ENCODE measurements at places on chromosomes 7 and 10.

DNA sequence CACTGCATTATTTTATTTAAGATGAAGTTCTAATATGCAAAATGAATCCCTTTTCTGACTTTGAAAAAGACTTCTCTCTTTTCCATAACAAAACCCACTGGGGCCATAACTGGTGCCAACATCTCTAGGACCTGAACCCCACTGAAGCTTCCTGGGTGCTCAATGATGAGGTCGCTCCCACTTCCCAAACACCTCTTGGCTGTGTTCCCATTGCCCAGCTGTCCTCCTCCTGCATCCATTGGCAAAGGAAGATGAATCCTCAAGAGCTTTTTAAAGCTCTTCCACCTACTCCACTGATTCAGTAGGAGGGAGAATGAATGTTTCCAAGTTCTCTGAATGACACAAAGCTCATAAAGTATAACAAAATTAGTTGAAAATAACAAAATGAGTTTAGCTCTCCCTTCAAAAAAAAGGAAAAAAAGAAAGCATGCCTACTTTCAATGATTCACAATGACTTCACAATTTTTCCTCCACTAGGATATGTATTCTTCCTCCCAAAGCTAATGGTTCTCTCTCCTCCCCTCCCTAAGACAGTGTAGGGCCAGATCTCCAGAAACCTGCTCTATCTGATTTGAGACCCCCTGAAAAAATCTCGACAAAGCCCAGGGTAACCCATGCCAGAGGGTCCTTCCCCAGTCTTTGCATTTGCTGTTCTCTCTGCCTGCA, 64.8 kb downstream of the SORBS1 start:
- DNase-seq = no peak

GRCh38 chr10:123488436-123488835, 177.7 kb upstream of the GPR26 start:
- DNase-seq = no peak

DNA sequence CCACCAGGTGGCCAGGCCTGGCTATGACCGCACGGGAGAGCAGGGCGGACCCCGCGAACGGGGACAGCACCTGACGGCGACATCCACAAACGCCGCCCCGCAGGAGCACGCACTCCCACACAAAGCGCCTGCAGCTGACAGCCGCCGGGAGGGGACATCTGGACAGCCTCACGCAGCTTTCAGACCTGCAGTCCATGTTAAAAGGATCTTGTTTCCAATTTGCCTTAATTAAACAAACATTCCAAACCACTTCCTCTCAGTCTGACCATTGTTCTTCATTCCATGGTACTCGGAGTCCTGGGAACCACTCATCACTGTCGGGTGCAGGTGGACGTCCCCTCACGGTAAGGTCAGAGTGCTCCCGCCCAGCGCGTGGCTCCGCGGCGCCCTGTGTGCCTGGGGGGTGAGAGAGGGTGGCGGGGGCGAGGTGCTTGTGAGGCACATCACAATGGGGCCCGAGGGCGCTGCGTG, 5.9 kb upstream of the GPER1 start:
- DNase-seq = no peak

DNA sequence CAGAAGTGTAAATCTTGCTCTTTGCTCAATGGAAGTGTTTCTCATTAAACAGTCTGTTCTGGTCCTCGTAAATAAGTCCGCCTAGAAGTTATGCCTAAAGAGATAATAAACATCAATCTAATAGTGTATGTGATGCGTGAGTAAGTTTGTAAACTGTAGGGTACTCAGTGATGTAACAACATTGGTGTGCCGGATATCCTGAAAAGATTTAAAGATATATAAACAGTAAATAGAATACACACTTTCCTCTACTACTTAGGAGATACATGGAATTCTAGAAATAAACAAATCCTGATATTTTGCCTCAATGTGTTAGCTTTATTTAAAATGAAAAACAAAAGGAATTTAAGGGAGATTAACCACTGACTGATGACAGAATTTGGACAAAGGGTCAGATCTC, 123.5 kb downstream of the AHR start:
- DNase-seq = no peak

DNA sequence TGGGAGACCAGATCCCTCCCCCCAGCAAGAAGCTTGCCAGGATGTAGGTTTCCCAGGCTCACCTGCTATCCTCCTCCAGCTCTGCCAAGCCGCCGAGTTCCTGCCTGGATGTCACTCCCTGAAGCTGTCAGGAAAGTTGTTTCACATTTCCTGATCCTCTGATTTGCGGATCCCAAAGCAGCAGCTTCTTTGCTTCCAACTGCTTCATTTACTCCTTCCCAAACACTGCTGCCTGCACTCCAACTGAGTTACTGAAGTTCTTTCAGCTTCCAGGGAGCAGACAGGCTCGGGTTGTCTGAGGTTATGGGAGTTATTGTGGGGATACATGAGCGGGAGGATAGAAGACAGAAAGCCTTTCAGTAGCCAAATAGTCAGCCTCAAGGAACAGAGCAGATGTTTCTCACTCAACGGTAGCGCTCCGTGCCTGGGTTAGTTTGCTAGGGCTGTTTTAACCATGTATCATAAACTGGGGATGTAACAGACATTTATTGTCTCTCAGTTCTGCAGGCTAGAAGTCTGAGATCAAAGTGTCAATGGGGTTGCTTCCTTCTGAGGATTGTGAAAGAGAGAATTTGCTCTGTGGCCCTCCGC, 516.0 kb downstream of the REEP3 start:
- no peak for DNase-seq

Data from CD4-positive, alpha-beta T cell treated with Interleukin-21 for 1 hour (primary cell).